Mucosa of gallbladder (tissue), 1 donor: ENCODE measurements at places on chromosomes 12 and 14.

DNA sequence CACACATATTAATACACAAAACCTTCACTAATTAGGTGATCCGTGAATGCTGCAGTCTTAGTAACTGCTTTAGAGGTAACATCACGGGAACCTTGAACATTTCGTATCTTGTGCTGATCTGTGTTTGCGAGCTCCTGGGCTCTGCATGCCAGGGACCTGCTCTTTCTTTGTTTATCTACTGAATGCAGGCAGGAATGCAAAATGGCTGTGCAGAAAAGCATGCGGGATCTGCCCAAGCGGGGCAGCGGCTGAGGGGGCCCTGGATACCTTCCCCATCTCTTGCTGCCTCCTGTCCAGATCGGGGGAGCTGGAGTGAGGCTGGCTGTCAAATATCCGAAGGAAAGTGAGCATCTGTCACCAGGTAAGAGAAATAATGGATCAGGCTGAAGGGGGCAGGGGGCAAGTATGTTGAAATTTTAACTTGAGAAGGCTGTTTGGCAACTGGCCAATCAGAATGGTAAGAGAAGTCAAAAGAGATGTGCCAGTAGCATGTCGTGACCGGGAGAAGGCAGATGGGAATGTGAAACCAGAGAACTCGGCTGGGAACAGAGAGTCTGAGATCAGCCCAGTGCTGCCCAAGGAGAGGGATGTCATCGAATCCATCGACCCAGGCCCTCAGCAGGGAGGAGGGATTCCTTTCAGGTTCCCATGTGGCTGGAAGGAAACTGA, 191.4 kb downstream of the TTC7B start:
- DNase-seq: no peak

DNA sequence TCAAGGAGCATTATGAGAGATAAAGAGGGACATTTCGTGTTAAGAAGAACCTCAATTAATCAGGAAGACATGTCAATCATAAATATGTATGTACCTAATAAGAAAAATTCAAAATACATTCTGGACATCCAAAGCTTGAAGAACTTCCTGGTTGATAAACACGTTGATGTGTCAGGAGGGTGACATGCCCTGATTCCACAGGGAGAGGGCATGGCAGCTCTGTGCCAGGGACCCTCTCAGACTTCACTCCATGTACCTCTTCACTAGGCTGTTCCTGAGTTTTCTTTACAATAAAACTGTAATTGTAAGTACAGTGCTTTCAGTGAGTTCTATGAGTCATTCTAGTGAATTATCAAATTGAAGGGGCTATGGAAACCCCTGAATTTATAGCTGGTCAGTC, 163.5 kb downstream of the CFAP54 start:
- DNase-seq: no peak

GRCh38 chr12:101680240-101680639, 17.2 kb upstream of the CHPT1 start:
- no peak for DNase-seq

DNA sequence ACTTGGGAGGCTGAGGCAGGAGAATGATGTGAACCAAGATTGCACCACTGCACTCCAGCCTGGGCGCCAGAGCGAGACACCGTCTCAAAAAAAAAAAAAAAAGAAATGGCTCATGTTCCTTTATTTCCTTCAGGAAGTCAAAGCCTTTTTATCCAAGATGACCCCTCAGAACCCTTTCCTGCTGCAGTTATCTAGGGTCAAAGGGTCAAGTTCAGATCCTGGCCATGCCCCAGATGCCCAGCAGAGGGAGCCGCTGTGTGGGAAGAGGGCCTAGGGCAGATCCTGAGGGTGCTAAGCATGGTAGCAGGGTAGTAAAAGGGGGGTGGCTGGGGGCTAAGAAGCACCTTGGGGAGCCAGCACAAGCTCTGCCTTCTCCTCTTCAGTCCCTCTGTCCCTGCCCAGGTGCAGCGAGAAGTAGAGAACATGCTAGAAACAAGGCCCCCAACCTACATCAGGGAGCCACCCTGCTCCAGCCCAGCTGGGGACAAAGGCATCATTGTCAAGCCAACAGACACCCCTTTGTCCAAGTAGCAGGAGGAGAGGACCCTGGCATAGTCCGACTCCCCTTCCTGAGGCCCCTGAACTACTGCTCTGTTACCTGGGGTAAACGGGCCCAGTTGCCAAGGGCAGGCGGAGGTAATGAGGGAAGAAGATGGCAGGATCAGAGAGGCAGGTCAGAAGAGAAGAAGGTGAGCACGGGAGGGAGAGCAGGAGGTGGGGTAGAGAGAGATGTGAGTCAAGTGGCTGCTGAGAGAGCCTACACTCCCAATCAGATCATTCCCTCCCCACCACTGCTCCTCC, 6.5 kb downstream of the NFE2 start:
- peak; percentile 41 for DNase-seq

DNA sequence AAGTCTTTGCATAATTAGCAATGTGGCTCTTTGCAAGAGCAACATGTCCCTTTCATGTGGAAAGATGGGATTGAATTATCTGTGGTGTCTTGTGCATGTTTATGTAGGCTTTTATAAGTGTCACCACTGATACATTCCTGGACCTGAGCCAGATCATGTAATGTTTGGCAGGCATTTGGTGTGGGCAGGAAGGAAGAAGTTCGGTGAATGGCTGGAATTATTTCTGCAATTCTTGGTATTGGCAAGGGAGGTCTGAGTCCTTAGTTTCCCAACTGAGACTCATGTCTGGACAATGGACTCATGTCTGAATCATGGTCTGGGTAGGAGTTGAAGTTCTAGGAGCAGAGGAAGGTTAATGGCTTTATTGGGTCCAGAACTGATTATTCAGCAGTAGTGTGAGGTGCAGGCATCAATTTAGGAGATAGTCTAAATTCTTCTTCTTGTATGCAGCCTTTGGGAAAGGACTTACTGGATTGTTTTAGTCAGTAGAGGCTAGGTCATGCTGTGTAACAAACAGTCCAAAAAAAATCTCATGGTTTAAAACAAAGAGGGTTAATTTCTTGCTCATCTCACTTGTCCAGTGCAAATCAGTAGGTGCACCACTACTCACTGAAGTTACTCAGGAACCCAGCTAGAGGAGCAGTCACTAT, 186.5 kb upstream of the LHX5 start:
- DNase-seq: no peak

DNA sequence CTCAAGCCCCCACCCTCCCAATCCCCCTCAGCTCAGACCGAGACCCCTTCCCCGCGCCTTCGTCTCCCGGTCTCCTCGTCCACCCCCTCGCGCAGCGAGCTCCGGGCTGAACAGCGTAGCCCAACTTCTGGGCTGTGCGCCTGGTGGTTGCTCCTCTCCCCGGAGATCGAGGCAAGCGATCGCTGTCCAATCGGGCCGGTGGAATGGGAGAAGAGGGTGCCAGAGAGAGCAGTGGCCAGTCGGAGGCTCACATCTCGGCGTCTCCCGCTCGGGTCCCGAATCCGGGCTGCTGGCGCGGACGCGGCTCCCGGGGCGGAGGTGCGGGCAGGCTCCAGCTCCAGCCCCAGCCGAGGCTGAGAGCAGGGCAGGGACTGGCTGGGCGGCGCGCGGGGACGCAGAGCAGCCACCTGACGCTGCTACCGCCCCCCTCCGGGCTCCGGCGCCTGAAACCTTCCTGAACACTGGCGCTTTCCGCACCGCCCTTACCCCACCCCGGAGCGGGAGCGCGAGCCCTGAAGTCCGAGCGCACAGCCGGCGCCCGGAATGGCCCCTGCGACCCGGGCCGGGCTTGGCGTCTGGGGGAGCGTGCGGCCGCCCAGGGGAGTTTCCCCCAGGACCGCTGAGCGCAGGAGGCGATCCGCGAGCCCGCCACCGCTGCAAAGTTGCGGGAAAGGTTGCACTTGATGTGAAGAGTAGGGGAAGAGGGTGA, 508 bp upstream of the KCNH5 start:
- peak; percentile 11 for DNase-seq

- no peak for DNase-seq
Measured at GRCh38 chr12:31222620-31223222, 103.2 kb downstream of the SINHCAF start.

DNA sequence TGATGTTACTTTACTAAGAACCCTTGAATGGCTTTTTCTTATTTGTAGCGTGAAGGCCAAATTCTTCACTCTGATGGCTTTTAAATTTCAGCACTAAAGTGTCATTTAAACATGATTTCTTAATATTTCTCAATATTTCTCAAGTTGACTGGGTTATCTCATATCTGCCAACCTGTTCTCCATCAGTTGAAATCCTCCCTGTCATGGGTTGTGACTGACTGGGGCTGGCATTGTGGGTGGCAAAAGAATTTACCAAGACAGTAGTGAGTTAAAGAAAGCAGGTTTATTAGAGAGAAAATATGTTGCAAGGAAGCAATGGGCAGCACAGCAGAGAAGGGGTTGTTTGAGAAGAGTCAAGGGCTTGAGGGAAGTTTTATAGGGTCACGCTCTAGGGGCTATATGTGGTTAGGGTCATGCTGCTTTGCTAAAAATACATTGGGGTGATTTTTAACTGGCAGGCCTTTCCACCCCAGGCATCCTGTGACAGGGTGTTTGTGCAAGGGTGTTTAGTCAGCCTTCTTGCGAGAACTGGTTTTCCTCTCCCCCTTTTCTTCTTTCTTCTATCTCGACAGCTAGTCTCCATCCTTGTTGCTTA, 232.8 kb upstream of the SEL1L start:
- no peak for DNase-seq

DNA sequence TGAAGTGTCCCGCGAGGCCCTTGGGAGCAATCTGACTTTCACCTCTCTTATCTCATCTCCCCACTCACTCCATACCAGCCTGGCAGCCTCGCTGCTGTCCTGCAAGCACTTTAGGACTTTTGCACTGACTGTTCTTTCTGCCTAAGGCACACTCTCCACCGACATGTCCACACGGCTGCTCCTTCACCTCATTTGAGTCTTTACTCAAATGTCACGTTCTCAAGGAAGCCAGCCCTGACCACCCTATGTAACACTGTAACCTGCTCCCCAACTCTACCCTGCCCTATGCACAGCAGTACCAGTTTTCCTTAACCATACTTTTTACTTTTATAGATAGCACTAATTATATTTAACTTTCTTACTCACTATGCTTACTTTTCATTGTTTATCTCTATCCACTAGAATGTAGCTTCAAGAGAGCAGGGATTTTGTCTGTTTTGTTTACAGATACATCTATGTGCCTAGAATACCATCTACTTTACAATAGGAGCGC, 32.0 kb downstream of the PRKD1 start:
- DNase-seq: no peak

DNA sequence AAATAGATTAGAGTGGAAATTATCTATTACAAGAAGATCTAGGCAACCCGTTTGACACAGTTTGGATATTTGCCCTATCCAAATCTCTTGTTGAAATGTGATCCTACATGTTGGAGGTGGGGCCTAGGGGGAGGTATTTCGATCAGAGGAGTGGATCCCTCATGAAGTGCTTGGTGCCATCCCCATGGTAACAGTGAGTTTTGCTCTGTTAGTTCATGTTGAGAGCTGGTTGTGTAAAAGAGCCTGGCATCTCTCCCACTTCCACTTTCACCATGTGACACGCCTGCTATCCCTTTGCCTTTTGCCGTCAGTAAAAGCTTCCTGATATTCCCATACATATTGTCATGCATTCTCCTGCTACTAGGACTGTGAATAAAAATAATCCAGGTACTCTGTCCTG, 66.4 kb upstream of the FLRT2 start:
- DNase-seq: no peak

GRCh38 chr12:67274186-67274585, 5.0 kb downstream of the CAND1 start:
- no peak for DNase-seq

DNA sequence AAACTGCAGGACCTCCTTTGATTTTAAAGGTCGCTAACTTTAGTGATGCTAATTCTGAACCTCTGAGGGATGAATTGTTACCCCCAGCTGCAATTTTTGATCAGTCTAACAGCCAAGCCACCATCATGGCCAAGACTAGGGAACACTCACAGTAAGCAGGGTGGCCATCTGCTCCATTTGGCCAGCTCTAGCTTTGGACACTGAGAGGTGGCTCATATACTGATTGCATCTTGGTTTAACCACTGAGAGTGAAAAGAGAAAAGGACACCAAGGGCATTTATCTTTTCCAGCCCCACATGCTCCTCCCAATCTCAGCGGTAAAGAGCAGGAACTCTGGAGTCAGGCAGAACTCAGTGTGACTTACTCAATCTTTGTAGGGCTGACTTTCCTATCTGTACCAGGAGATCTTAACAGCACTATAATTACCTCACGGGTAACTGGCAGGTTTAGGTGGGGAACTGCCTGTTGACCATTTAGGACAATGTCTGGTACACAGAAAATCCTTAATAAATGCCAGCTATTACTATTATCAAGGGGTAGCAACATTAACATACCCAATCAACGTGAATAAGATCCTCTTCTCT, 6.2 kb downstream of the LPCAT3 start:
- no peak for DNase-seq

GRCh38 chr12:82857276-82857675, 170.6 kb downstream of the TMTC2 start:
- DNase-seq: no peak

DNA sequence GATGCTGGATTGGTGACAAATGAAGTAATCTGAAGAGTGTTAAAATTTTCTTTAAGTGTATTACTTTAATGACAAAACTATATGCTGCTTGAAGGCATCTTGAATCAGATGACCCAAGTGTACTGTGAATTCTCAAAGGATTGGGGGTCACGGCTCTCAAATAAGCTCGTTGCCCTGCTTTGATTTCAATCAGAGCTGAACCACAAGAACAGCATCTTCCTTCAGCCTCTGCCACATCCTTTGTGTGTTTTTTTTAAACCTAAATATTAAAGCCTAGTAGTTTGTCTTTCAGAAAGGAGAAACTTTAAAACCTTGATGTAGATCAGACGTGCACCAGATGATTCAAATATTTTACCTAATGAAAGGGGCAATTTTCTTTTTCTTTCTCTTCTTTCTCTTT, 11.7 kb downstream of the ELK3 start:
- no peak for DNase-seq

DNA sequence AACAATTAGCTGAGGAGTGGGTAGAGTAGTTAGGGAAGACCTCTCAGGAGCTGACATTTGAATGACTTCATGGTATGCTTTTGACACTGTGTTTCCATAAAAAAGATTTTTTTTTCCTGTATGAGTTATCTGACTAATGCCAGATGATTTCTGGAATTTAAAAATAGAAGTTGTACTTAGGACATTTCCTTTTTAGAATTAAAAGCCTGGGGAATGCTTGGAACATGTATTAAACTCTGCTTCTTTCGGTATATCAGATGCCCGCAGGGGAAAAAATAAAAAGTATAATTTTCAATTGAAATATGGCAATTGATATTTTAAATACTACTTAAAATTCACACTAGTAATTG, 41.1 kb downstream of the BRMS1L start:
- no peak for DNase-seq

DNA sequence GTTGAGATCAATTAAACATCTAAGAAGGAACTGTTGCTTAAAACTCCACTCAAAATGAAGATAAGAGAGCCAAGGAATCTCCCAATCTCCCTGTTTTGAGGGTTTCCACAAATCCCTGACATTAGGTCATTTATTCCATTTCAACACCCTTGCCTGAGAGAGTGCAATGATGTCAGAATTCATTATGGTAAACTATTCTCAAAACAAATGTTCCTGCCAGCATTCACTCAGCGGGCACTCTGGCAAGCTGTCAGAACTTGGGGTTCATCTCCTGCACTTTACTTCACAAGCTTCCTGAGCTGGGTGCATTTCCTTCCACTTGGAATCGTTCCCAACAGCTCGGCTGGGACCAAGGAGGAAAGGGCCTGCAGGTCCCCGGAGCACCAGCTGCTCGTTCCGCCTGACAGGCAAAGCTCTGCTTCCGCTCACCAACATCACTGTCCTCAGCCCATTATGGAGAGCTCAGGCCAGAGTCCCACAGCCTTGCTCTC, 117.8 kb downstream of the TTC7B start:
- DNase-seq: no peak
